ENCODE measurements at places on chromosomes 5 and 9.
A peak's percentile ranks its signal among the peaks of the same experiment; 100 is the strongest.

GRCh38 chr9:108274971-108275370 is 580.8 kb downstream of the ACTL7B start:
- DNase-seq: no peak

- no peak for DNase-seq
Measured at GRCh38 chr5:179337796-179338676, 7.2 kb downstream of the ADAMTS2 start.

GRCh38 chr9:136178773-136179075 is 26.2 kb downstream of the LHX3 start:
- no peak for DNase-seq

DNA sequence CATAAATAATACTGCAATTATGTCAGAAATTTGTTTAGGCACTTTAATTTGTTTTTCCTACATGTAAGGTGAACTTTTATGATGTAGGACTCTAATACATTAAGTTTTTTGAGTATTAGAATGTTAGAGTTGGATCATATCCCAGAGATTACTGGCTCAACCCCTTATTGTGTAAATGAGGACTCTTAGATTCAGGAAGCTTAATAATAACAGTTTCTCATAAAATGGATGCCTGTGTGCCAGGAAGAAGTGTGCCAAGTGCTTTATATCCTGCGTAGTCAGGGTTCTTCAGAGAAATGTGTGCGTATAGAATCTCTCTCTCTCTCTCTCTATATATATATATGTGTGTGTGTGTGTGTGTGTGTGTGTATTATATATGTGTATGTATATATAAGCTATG is 388.5 kb downstream of the CAAP1 start:
- DNase-seq: no peak

DNA sequence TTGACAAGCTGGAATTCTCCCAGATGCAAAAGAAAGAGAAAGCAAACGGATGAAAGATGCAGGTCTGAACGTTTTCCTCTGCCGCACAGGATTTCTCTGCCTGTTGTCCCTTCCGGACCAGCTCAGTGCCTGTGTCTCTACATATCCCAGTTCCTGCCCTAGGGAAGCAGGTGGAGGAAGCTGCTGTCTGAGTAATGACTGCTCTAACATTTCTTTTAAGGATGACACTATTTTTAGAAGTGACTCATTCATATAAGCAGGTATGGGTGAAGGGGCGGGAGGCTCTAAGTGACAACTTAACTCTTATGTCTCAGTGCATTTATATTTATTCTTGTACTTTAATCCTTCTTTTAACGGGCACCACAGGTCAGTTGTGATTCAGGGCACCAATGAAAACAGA is 128.8 kb downstream of the SLC24A2 start:
- DNase-seq: no peak

GRCh38 chr5:147400881-147401280 is 109.0 kb downstream of the DPYSL3 start:
- DNase-seq: no peak

DNA sequence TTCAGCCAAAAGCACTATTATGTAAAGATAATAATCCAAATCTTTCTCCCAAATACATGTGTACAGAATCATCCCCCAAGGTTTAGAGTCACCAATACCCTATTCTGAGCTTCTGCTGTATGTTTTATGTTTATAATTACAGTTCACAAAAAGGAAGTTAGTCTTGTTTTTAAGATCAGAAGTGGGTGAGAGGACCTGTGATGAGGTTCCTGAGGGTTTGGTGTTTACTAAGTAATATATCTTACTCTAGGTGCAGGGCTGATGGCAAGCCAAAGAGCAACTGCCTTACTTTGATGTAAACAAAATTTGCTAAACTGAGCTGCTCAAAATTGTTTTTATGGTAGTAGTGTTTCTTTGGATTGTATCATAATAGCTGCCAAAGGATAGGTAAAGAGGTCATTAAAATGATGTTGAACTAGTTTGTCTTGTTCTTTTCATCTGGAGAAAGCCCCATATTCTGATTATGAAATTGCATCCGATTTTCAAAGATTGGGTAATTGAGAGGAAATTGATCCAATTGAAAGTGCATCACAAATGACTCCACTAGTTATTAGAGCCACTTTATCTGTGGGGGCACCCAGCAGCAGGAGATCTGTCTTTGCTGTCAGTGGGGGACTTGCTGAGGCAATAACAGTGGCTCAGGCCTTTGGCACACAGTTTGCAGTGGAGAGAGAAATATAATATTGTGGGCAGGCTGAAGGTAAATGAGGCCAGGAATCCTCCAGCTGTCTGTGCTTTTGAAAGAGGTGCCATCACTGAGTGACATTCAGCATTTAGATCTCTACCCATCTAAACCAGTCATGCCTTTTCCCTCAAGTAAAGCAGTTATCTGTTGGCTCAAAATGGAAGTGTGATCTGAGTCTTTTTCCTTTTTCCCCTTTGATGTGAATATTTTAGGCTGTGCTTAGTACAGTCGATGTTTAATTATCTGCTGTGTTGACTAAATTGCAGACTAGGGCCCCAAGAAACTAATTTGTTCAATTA is 14.1 kb downstream of the TRIM32 start:
- no peak for DNase-seq

GRCh38 chr5:11724940-11725339 is 179.3 kb downstream of the CTNND2 start:
- DNase-seq: no peak

GRCh38 chr5:176436656-176437055 is 11.5 kb upstream of the FAF2 start:
- no peak for DNase-seq

- DNase-seq: no peak
Measured at GRCh38 chr9:130340011-130340410, 74.5 kb downstream of the HMCN2 start.

DNA sequence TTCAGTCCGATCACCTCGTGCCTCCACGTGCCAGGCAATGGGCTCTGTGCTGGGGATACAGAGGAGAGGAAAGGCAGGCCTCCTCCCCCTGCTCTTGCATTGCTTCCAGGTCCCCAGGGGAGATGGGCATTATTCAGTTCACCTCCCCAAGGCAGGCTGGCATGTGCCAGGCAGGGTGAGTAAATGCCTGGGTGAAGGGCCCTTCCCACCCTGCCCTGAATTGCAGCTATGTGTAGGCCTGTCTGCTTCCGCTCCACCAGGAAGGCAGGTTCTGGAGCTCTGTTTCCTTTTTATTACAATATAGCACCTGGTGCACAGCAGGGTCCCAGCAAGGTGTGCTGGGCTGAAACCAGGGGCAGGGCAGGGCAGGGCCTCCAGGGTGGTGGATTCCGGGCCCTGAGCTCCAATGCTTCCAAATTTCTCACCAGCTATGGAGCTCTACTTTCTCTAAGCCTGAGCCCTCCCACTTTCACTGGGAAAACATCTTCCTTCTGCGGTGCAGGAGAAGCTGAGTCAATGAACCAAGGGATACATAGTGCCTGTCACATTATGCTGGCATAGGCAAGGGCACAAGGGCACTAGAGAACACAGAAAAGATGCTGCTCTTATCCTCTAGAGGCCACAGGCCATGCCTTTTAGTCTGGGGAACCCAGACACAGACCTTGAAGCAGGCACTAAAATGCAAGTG is 42.0 kb downstream of the SHB start:
- DNase-seq: no peak

DNA sequence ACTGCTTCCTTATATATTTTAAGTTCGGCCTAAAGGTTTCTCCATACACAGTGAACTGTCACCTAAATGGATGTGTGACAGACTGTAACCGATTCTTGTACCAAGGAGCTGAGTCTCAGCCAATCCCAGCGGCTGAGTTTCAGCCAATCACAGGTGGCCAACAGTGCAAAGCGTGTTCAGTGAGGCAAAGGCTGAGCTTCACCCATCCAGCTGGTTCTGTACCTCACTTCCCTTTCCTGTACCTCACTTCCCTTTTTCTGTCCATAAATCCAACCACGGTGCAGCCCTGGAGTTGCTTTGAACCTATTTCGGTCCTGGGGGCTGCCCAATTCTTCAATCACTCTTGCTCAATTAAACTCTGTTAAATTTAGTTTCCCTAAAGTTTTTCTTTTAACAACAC is 15.7 kb upstream of the TBC1D9B start:
- no peak for DNase-seq

- DNase-seq: no peak
Measured at GRCh38 chr9:36217256-36217968, 26.7 kb downstream of the CLTA start.

- no peak for DNase-seq
Measured at GRCh38 chr5:15021266-15022046, 149.9 kb upstream of the ANKH start.

DNA sequence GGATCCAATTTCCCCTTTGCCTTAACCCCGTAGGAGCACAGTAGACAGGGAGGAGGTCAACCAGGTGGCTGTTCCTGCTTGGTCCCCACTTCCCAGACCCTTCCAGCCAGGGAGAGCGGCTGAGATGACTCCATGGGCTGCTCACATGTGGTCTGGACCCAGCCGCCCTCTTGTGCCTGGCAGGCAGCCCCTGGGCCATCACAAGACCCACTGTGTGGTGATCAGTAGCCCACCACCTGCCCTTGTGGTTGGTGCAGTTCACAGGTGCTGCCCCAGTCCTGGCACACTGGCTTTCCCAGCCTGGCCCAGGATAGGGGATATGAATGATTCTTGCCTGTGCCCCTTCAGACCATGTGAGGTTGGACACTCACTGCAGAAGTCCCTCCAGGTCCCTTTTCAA is 1556.7 kb downstream of the FOXD4L5 start:
- no peak for DNase-seq

DNA sequence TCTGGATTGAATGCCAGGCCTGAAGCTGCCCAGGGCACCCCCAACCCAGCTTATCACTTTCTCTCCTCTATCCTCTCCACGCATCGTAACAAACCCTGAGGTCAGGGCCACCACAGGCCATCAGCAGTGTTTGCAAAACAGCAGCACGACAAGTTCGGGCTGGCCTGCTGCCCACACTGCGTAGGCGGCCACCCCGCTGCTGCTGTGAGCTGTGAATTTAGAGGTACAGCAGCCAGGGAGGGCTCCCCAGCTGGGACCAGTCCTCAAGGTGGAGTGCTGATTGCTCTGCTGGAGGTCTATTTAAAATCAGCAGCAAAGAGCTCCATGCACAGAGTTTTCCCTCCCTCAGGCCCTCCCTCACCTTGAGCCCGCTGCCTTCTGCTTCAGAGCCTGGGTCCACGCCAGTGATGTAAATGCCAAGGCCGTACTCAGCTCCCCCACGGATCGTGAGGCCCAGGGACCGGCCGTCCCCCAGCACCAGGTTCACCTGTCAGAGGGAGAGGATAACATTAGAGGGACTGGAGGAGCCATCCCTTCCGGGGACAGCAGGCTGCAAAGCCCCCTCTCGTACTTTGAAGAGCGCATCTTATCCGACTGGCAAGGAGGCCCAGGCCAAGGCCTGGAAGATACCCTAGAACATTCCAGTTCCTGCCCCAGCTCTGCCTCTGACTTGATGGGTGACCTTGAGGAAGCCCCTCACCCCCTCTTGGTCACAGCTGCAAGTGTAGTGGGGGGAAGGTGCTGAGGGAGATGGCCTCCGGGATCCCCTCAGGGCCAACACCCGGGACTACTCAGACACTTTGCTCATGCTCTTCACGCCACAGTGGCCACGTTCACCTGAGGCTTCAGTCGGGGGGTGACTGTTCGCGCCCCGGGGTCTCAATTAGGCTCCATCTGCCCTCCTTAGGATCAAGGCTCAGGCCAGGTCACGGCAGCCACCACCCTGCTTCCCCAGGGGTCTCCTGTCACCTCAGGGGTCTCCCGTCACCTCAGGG is 39.1 kb downstream of the WHRN start:
- no peak for DNase-seq

DNA sequence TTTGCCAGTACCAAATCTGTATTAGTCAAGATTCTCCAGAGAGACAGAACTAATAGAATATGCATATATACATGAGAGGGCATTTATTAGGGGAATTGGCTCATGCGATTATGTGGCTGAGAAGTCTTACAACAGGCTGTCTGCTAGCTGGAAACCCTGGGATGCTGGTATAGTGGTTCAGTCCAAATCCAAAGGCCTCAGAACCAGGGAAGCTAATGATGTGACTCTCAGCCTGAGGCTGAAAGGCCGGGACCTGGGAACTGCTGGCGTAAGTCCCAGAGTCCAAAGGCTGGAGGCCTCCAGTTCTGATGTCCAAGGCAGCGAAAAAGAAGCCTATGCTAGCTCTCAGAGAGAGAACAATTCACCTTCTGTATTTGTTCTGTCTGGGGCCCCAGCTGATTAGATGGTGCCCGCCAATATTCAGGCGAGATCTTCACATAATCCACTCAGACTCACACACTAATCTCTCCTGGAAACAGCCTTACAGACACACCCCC is 84.1 kb downstream of the KIAA1958 start:
- no peak for DNase-seq

GRCh38 chr9:35996358-35996970 is 38.5 kb upstream of the OR2S2 start:
- no peak for DNase-seq

- no peak for DNase-seq
Measured at GRCh38 chr9:10104774-10105173, 508.0 kb downstream of the PTPRD start.

GRCh38 chr9:94812343-94812742 is 85.8 kb downstream of the AOPEP start:
- no peak for DNase-seq

GRCh38 chr5:94174748-94175411 is 433.5 kb upstream of the POU5F2 start:
- DNase-seq: no peak

GRCh38 chr9:95852059-95853032 is 23.1 kb upstream of the ERCC6L2 start:
- no peak for DNase-seq

GRCh38 chr5:173768267-173768806 is 119.8 kb upstream of the CPEB4 start:
- no peak for DNase-seq

- DNase-seq: no peak
Measured at GRCh38 chr9:27645161-27645840, 72.0 kb upstream of the C9orf72 start.

- DNase-seq: peak; percentile 76
Measured at GRCh38 chr9:107340920-107341632, 58.0 kb downstream of the RAD23B start.

DNA sequence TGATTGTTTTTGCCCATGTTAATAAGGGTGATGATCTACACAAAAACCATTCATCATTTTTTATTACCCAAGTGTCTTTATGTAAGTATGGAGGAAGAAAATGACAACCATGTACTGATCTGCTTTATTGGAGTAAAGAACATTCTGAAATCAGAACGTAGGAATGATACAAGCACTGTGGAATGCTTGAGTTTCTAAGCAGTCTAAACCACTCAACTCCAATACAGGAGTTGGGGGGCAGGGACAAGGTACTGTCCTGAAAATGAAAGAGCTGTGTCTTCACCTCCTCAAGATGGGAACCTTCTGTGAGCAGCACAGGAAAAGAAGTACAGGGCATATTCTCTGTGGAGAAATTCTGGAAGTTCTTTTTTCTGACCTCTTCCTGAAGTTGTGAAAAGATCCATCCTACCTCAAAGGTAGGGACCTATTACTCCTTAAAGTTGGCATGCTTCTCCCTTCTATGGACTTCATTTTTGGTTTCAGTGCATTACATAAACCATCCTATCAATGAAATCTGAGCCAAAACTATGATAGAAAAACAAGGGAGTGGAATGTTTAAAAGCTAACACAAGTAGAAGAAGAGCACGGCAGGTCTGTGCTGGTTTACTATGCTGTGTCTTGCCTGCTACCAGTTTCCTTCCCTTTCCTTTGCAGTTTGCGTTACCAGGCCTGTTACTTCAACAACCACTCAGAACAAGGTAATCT is 202.6 kb downstream of the SEMA5A start:
- DNase-seq: no peak

All from stimulated activated CD4-positive, alpha-beta T cell treated with anti-CD3 and anti-CD28 coated beads, TNF-alpha, amount 100 ng/mL, for 48 hours (primary cell).